ENCODE measurements at places on chromosomes 5 and 9.

- no peak for DNase-seq
Measured at GRCh38 chr9:111158363-111158762, 120.1 kb upstream of the LPAR1 start.

GRCh38 chr5:77620405-77620804 lies 18.1 kb downstream of the OTP start:
- no peak for DNase-seq

DNA sequence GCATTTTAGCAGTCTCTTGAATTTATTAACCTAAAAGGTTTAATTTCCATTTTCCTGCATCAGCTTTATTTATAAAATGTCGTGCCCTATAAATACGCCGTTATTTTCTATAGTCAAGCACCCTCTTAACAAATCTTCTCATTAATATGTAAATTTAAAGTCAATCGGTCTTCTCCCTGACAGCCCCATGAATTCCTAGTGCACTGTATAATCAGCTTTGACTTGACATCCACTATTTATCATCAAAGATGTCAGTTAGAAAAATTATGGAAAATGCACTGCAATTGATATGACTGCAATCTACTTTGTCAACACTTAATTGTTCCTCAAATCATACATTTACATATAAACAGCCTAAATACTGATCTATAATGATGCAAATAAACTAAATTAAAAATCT lies 83.4 kb downstream of the AP3B1 start:
- DNase-seq = no peak

GRCh38 chr5:3114467-3114866 lies 363.0 kb upstream of the IRX2 start:
- no peak for DNase-seq

DNA sequence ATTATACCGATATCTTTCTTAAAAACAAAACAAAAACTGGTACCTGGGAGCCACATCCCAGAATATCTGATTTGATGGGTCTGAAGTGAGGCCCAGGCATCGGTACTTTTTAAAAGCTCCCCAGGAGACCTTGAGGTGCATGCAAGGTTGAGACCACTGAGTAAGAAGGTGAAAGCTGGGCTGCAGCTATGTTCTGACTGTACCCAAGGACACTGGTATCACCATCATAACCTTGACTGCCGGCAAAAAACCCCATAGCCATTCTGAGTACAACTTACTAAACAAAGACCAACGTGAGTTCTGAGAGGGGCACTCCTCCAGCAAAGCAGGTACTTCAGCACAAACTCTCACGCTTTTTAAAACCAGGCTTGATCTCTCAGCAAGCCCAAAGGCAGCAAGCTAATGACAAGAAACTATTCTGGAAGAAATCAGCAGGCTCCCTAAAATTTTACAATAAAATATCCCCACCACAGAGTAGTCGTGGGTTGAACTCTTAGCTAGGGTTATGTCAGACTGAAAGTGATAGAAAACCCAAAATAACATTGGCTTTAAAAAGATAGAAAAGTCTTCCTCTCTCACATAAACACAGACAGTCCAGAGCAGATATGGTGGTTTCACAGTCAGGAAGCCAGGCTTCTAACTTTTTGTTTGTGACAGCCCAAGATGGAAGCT lies 263.9 kb downstream of the SAXO1 start:
- DNase-seq = no peak

GRCh38 chr5:89473196-89473595 lies 590.2 kb upstream of the MEF2C start:
- DNase-seq = peak; percentile 15

DNA sequence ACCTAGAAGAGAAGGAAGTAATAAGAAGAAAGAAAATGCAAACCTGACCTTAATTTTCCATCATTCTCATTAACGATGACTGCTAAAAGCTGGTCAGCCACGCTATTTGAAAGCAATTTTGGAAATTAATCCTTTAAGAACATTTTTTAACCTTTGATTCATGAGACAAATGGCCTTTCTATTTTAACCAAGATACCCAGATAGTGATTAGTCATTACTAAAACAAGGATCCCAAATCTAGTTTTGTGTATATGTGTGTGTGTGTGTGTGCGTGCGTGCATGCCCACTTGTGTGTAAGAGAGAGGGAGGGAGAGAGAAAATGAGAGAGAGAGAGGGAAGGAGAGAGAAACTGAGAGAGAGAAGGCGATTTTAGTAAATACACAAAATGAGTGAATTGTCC lies 329.5 kb downstream of the DEPDC1B start:
- DNase-seq = no peak

- DNase-seq = peak; percentile 75
Measured at GRCh38 chr9:128523199-128523925, 18.8 kb downstream of the GLE1 start.

DNA sequence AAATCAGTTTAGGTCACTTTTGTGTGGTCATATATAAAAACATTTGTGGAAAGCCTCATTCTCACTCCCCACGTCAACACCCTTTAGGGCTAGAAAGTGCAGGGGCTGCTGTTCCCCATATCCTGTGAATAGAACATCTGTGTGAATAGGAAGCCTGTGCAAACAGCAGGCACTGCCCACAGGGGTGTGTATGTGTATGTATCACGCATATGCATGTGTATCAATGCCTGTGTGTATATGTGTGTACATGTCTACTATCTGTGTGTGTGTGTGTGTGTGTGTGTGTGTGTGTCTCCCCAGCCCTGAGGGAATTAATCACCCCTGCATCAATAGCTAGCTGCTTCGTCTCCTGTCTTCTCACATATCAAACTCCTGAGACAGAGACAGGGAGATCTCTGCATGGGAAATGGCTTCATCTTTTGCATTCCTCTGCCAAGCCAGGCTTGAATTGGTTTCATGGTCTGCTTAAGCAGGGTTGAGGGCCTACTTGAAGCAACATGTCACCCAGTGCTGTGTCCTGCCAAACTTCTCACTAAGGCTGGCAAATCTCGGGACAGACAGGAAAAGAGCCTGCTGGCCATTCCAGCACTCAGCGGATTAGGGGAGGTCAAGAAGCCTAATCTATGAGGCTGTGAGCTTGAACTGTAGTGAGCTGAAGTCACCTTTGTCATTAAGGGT lies 265.8 kb downstream of the ADAMTSL1 start:
- DNase-seq = no peak

DNA sequence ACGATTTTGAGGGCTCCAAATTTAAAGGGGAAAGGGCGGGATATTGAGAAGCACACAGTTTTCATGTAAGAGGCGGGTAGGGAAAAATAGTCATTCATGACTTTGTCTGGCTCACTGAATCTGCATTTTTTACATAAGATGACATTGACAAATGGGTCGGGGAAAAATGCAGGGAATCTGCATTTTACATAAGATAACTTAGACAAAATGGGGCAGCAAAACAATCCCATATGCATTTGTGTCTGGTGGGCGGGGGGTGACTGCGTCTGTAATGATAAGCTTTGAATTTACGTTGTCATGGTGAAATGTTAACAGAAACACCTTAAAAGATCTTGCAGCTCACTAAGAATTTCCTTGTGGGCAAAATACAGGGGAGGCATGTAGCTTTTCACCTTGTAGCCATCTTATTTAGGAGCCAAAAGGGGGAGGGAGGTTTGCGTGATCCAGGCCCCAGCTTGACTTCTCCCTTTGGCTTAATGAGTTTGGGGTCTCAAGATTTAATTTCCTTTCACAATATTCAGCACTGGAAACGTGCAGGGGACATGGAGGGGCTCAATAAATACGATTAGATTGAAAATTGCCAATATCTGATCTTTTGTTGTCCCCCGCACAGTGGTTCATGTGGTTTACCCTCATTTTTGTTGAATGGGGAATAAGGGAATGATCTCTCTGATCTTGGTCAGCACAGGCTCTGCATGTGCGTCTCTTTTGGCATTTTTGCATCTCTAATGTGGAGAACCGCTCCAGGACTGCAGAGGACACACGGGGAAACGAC lies 41.1 kb upstream of the GADD45G start:
- no peak for DNase-seq

GRCh38 chr5:171757853-171758535 lies 27.6 kb upstream of the SMIM23 start:
- no peak for DNase-seq

DNA sequence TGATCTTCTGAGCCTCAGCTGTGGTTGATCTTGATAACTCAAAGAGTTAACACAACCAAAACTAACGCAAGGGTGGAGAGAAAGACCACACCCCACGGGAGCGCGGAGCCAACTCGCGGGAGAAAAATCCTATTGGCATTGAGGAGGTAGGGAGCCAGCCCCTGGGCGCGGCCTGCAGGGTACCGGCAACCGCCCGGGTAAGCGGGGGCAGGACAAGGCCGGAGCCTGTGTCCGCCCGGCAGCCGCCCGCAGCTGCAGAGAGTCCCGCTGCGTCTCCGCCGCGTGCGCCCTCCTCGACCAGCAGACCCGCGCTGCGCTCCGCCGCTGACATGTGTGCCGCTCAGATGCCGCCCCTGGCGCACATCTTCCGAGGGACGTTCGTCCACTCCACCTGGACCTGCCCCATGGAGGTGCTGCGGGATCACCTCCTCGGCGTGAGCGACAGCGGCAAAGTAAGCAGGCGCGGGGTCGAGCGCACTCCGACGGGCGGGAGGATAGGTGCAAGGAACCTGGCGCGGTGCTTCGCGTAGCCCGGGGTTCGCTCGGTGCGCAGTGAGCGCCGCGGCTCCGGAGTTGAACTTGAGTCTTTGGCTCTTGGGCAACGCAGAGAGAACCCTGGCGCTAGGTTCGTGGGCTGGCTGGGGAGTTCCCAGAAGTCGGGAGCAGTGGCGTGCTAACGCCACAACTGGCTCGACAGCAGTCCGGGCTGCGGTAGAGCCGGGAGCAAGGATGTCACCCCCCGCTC lies at the start of gene GDA:
Gene GDA, plus strand, starts transcription at position 210 of the 745 bp plus-strand sequence. Its CDS starts 120 bp downstream, at position 330.
- no peak for DNase-seq

DNA sequence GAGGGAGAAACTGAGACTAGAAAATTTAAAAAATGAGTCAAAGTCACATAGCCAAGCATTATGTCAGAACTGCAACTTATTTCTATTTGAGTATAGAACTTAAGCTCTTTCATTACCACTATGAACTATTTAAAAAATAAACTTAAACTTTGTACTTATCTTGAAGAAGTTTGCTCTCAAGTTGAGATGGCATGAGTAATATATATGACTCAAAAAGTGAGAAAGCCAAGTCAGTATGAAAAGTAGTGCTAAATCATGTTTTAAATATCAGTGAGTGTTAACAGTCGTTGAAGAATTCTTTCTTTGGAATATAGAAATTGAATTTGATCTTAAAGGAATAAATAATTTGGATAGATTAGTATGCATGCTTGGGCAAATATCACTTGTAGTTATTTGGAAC lies 36.3 kb upstream of the CDH10 start:
- no peak for DNase-seq

DNA sequence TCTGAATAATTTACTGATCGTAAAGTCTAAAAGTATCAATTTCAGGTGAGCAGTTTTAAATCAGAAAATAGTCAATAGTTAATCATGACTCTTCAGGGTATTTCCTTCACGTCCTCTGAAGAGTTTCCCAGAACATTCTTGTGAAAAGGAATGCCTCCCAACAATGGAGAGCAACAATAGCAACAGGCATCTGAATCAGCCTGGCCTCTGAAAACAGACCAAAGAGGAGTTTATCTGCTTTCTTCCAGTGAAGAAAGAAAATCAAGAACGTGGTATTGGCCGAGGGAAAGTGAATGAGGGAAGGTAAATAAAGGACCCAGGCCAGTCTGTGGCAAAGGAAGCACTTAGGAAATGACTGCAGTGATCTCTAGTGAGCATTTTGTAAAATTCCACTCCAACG lies 26.1 kb upstream of the RASGEF1C start:
- DNase-seq = no peak

DNA sequence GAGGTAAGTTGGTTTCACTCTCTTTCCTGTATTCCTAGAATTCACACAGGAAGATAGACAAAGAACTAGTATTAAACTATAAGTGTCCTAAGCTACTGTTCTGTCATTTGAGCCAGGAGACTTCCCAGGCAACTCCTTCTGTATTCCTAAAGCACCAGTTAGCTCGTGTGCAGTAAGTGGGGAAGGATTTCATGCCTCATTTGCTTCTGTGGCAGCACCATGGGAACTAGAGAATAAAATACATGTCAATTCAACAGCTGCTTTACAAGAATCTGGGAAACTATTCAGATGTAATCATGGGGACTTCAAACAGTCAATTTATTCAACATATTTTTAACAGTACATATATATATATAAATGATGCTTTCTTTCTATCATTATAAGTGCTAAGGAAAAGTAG lies 762.3 kb downstream of the PRELID2 start:
- no peak for DNase-seq

GRCh38 chr9:136093995-136094881 lies 851 bp downstream of the NACC2 start:
- DNase-seq = no peak

GRCh38 chr5:124936626-124936933 lies 190.1 kb upstream of the ZNF608 start:
- DNase-seq = no peak

DNA sequence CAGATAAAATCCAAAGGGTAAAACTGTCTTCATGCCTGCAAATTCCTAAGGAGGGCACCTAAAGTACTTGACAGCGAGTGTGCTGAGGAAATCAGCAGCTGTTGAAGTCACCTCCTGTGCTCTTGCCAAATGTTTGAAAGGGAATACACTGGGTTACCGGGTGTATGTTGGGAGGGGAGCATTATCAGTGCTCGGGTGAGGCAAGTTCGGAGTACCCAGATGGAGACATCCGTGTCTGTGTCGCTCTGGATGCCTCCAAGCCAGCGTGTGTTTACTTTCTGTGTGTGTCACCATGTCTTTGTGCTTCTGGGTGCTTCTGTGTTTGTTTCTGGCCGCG lies 727 bp upstream of the ADRB2 start:
- no peak for DNase-seq

DNA sequence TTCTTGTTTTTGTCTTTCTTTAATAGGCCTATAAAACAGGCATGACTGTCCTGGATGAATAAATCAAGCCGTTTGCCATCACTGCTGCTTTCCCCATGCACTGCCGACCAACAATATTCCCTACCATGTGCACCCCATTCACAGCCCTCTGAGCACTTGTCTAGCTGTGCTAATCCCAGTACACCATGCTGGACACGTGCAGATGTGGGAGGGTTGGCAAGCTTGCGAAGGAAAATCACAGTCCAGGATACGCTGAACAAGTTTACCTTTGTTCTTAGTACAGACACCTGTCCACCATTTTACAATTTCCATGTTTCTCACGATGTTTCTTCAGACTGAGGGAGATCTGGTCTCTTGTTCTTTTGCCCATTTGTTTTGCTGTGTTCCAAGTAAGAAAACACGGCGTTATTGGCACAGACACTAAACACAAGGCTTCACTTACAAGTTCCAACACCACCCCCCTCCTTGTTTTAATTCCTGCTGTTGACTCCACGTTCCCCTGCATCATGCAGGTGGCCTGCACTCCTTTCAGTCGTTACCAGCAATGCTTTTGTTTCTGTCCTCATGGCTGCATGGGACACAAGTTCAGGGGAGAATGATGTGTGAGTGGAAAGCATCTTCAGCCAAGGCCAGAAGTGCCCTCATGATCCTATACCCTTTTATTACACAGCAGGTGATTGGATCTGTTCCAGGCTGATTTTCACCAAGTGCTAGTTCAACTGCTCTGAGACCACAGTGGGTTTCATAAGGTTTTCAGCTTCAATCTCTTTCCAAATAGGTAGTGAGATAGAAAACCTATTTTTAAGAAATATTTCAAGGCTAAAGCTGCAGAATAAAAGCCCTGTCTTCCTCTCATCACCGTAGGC lies 608.9 kb downstream of the IRX1 start:
- no peak for DNase-seq

Measured in smooth muscle cell of the brain vasculature (primary cell).